ENCODE measurements at places on chromosomes 5 and 9. TPM values are rescaled to one million over a fixed set of nuclear protein-coding genes. Genes with fewer than 3 reads are reported as not detected.
A peak's percentile ranks its signal among the peaks of the same experiment; 100 is the strongest.

The INSL4 gene
- not detected for total RNA-seq

DNA sequence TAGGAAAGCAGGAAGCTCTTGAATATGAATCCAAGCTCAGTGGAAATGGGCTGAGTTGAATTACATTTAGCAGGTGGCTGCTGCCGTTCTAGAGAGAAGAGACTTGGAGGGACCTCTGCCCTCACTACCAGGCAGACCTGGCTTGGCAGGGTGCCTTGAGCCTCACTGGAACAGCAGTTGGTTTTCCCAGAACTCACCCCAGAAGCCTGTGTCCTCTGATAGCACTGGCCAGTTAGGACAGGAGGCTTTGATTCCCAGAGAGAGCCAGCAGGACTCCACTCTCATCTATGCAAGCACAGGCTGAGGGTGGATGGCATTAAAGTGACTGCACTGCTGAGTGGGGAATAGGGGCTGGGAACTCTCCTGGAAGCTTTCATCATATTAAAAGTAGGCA is 54.8 kb downstream of the PWWP2A start:
- peak; percentile 76 for DNase-seq

DNA sequence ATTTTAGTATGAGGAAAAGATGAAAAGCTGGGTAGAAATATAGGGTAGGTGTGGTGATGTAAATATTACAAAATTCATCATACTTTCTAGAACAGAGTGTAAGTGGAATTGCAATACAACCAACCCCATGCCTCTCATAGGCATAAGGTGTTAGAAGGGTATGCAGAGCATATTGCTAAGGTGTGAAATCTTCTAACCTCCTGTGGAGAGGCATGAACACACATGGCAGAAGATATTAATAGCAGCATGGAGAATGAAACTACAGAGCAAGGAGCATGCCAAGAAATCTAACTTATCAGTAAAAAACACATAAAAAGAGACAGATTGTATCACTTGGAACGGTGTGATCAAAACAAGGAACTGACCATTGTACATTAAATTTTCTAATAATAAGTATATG is 441.5 kb downstream of the CDH18 start:
- DNase-seq: no peak

- no peak for DNase-seq
Measured at GRCh38 chr5:123496892-123497291, 15.1 kb upstream of the CSNK1G3 start.

DNA sequence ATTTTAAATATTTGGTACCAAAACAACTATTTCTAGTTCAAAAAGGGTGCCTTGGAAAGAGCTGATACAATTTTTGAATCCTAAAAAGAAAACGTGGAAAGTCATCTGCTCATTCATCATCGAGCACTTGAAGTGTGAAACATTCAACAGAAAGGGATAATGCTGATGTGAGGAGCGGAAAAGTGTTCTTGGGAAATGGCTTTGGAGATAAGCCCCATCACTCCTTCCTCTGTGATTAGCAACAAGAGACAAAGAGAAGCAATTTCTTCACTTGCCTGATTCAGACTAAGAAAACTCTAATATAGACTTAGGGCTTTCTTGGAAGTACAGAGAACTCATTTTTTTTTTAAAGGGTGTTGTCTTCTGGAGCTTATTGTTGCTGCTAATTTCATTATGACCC is 74.9 kb downstream of the C9orf152 start:
- no peak for DNase-seq

Data from transverse colon (tissue), 4 donors.